ENCODE measurements at places on chromosomes 5 and 9.
A peak's percentile ranks its signal among the peaks of the same experiment; 100 is the strongest.

- H3K27me3 ChIP-seq: no peaks in the 10 kb centered on the region
- DNase-seq: no peak
- no peak overlapping the region for H3K27ac ChIP-seq
These were observed 25.9 kb upstream of the TXN start for GRCh38 chr9:110282018-110282738.

DNA sequence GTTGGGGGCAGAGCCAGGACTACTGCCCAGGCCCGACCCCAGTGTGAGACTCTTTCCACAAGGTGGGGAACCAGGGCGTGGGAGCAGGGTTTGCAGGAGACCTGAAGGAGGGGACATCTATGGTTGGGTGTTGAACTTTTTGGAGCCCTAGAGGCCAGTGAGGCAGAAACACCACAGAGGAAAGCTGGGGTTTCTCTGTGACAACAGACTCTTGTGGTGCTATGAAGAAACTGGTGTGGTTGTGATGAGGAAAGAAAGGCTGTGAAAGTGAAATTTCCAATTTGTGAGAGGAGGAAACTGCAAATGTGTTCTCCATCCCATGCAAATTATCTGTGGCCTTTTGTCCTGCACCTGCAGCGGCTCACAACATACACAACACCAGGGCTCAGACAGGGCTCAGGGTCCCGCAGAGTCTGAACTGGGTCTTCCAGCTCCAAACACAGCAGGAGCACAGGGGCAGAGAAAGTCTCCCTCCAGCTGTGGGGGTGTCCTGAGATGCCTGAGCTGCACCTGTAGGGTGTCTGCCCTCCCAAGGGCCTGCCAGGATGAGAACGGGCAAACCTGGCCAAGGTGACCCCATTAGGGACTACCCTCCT is 51.4 kb upstream of the GRHPR start:
- no peak overlapping the region for H3K27ac ChIP-seq
- no peaks in the 10 kb centered on the region for H3K4me1 ChIP-seq
- no peak for DNase-seq
- no peaks in the 10 kb centered on the region for H3K27me3 ChIP-seq
- H3K36me3 ChIP-seq: no peaks in the 10 kb centered on the region
- no peak overlapping the region for H3K4me3 ChIP-seq

GRCh38 chr5:33891788-33892619 is at the start of gene ADAMTS12:
Gene ADAMTS12, minus strand, starts transcription at chr5:33891990. Its CDS starts 134 bp downstream, at chr5:33891856.
- no peak for DNase-seq
- H3K27ac ChIP-seq: peak within 1 kb of the TSS; percentile 55
- H3K4me3 ChIP-seq: peak within 1 kb of the TSS; percentile 46
- H3K36me3 ChIP-seq: no peaks in the 10 kb centered on the region

- no peak for DNase-seq
- no peak overlapping the region for H3K4me3 ChIP-seq
- H3K27me3 ChIP-seq: no peaks in the 10 kb centered on the region
- H3K4me1 ChIP-seq: no peaks in the 10 kb centered on the region
These were observed 238.9 kb downstream of the CACNA1B start for GRCh38 chr9:138116521-138116920.

- H3K27me3 ChIP-seq: no peaks in the 10 kb centered on the region
- no peak for DNase-seq
- no peaks in the 10 kb centered on the region for H3K36me3 ChIP-seq
- no peak overlapping the region for H3K27ac ChIP-seq
These were observed 18.6 kb upstream of the CEP72 start for GRCh38 chr5:593511-593910.

Measured in esophagus squamous epithelium (tissue), 5 donors.